ENCODE measurements at places on chromosomes 4 and X.

DNA sequence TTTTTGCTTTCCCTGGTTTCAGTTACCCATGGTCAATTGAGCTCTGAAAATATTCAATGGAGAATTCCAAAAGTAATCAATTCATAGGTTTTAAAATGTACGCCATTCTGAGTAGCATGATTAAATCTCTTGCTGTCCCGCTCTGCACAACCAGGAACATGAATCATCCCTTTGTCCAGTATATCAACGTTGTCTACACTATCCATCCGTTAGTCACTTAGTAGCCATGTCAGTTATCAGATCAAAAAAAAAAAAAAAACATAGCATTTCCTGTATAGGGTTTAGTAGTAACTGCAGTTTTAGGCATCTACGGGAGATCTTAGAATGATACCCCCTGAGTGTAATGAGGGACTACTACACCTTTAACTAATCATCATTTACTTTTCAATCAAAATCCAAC is 15.1 kb downstream of the LAMP2 start:
- no peak for DNase-seq

DNA sequence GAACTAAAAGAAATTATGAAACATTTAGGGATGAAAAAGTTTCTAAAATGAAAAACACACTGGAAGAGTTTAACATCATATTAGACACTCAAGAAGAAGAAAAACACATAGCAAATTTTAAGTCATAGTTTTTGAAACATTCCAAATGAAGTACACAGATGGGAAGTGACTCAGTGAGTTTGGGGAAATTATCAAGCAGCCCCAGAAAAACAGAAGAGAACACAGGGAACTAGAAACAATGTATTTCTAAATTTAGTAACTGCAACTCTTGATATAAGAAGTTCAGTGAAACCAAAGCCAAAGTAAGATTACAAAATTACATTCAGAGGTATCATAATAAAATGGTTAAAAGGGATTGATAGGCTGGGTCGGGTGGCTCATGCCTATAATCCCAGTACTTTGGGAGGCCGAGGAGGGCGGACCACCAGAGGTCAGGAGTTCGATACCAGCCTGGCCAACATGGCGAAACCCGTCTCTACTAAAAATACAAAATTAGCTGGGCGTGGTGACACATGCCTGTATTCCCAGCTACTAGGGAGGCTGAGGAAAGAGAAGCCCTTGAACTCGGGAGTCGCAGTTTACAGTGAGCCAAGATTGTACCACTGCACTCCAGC is 461.2 kb downstream of the KCTD8 start:
- DNase-seq, result no peak

DNA sequence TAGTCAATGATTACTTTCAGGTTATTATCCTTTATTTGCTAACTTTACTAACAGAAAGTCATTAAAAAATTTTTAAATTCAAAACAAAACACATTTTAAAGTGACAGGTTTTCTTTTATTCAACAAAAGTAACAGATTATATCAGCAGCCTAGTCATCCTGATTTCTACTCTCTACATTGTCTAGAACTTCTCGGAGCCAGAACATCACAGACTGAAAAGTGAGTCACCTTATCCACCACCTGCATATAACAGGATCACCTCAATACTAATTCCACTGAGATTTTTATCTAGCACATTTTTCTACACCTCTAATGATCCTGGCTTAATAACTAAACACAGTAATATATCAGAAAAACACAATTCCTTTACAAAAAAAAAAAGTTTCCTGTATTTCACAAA is 47.9 kb upstream of the SMARCAD1 start:
- DNase-seq, result no peak

DNA sequence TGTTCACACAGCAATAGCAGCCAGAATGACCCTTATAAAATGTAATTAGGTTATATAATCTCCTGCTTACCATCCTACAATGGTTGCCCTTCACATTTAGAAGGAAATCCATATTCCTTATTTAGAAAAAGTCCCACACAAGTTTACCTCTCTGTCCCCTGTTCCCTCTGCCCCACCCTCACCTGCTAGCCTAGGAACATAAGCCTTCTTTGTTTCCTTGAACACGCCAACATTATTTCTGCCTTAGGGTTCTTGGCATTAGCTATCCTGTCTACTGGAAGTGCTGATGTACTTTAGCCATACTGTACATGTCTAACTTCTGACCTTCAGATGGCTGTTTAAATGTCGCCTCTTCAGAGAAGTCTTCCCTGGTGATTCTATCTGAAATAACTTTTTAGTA is 28.4 kb upstream of the USP53 start:
- DNase-seq, result no peak

GRCh38 chr4:158671665-158671914 is at the start of gene C4orf46:
TSS of gene C4orf46 (minus strand) at chr4:158671887. CDS start at chr4:158671801, 86 bp downstream.
- DNase-seq, result no peak

GRCh38 chrX:115264009-115264408 is 25.5 kb upstream of the LUZP4 start:
- no peak for DNase-seq

GRCh38 chr4:16045687-16046086 is 38.1 kb downstream of the PROM1 start:
- no peak for DNase-seq

DNA sequence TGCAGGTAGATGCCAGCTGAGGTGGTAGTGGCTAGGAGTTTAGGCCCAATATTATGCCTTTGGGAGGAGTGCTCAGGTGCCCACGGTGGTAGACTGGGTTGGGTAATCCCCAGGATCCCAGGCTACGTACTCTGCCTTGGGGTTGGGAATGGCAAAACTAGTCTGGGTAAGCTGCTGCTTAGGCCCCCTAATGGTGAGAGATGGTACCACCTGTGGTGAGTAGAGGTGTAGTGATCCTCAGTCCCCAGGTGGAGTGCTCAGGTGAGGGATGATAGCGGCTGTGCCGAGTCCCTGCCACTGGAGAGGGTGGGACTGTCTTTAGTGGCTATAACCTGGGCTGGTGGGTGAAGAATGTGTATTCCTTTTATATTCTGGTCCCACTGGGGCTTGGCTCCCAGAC is 75.2 kb downstream of the IL1RAPL2 start:
- no peak for DNase-seq

GRCh38 chrX:31117266-31117665 is 45.4 kb upstream of the FTHL17 start:
- no peak for DNase-seq

- no peak for DNase-seq
These were observed 57.0 kb downstream of the SORBS2 start for GRCh38 chr4:185754961-185755360.

DNA sequence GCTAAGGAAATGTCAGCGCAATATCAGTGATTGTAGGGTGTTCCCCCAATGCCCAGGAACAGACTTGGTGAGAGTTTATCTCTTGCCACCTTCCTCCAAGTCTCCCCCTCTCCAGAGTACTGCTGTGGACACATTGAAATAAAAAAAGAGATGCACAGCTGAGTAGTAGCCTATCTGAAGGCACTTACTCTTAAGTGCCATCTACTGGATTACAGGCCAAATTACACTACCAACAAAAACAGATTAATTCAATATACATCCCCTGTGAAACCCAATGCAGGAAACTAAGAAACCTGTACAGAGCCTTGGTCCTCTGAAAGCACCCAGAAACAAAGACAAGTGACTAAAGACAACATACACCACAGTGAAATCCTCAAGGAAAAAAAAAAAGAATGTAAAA is 460.3 kb downstream of the ZIC3 start:
- DNase-seq, result no peak

DNA sequence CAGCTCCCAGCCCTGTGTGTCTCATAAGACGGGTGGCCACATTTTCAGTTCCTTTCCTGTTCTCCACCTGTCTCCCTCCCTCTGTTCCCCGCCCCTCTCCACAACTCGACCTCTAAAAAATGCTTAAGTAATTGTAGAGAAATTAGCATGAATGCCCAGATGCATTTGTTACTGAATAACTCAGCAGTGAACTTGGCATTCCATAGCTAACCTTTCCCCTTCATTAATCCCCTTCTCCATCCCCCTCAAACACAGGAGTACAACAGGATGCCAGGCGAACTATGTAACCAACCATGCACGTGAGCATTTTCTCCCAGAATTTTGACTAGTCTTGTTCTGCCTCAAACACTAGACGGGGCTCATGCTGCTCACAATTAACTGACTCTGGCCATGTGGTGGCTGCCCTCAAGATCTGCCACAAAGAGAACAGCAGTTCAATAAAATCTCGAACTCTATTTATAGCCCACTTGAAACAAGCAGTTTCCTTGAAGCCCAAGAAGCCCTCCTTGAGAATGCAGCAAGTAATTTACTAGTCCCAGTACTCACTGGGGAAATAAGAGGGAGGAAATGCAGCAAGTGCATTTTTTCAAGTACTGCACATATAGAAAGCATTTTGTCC is 351.2 kb downstream of the ARHGAP24 start:
- DNase-seq, result peak; percentile 44

All from WERI-Rb-1 (cell line).